HFFc6 (cell line): ENCODE measurements at places on chromosomes 2 and 18. TPM values are rescaled to one million over a fixed set of nuclear protein-coding genes. Genes with fewer than 3 reads are reported as not detected.

POMC gene
- not detected in 3 replicates for total RNA-seq

RBKS gene
- total RNA-seq = 2.7 to 3.2 TPM (median 3.1 TPM) in 3 replicates

MAP2 gene
- 1.1 and 2.0 TPM in 2 replicates for total RNA-seq

HOXD9 gene
- 1.9 to 2.6 TPM (median 2.5 TPM) in 3 replicates for total RNA-seq

IL1R1 gene
- 13.8 to 21.7 TPM (median 14.9 TPM) in 3 replicates for total RNA-seq

SERPINB13 gene
- total RNA-seq = not detected in 3 replicates

ALPG gene
- not detected in 2 replicates for total RNA-seq

SOCS6 gene
- total RNA-seq = 28.0 to 40.4 TPM (median 33.9 TPM) in 3 replicates

DSC2 gene
- 0.03 TPM in 1 of 3 replicates, not detected in the others for total RNA-seq

GRCh38 chr2:29923110-29923721 lies 1.8 kb upstream of the ALK start:
- DNase-seq = peak; percentile 54

DNA sequence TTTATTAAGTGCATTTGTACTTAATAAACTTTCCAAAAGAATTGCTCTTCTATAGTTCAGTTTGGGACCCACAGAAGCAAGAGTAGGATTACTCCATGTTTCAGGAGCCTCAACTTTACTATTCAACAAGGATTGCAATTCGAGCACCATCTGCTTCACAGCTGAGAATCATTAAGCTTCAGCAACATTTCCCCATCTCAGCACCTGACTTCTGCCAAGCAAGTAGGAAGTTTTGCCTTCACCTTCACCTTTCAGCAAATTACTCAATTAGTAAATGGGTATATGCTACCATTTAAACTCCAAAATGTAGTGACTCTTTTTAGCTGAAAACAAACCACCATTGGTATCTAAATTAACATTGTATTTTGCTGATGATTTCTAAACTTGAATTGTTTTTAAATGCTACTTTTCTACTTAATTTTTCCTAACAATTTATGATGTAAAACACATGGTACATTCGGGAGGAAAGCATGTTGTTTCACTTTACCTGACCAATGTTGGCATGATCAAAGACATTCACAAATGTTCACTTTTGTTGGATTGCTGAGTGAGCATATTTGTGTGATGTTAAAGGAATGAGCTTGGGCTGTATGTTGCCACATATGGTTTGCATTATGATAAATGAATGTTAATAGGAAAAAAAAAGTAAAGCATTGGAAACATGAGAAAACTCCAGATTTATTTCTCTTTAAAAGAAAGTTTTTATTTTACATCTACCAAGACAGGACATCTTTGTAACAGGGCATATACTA lies 159.2 kb downstream of the GULP1 start:
- no peak for DNase-seq

GRCh38 chr18:63762518-63762917 lies 12.7 kb upstream of the SERPINB7 start:
- DNase-seq = peak; percentile 81

- DNase-seq = no peak
These were observed 36.8 kb downstream of the MYT1L start for GRCh38 chr2:2294183-2294690.

DNA sequence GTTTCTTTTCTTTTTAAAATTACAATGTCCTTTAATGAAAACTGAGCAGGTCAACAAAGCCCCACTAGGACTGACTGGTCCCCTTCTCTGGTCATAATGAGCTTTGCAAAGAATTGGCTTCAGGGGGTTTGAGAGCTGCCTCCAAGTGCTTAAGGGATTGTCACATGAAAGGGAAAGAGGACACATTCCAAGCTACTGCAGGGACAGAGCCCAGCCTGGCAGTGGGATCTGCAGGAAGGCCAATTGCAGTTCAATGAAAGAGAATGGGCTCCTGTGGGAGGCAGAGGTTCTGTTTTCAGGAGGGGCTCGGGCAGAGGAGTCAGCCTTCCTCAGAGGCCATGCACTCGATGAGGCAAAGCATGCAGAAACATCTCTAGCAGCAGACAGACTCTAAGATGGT lies 84.1 kb upstream of the ACKR3 start:
- DNase-seq = no peak

GRCh38 chr2:162422894-162423293 lies 79.0 kb downstream of the GCA start:
- DNase-seq = no peak

- no peak for DNase-seq
These were observed 6.7 kb upstream of the IL1A start for GRCh38 chr2:112791019-112791418.

- peak; percentile 5 for DNase-seq
These were observed 615 bp downstream of the GORASP2 start for GRCh38 chr2:170929686-170930050.

DNA sequence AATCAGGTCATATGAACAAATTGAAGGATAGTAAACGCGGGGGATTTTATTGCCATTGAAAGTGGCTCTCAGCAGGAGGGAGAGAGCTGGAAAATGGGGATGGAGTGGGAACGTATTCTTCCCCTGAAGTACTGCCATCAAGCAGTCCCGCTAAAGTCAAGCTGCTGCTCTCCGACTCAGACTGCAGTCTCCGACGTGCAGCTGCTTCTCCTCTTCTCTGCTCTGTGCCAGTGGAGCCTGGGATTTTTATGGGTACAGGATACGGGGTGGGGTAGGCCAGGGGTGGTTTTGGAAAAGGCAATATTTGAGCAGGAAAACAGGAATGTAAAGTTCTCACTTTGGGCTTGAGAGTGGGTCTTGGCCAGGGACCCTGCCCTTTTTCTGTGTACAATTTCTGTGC lies 33.0 kb downstream of the KCTD18 start:
- DNase-seq = no peak

DNA sequence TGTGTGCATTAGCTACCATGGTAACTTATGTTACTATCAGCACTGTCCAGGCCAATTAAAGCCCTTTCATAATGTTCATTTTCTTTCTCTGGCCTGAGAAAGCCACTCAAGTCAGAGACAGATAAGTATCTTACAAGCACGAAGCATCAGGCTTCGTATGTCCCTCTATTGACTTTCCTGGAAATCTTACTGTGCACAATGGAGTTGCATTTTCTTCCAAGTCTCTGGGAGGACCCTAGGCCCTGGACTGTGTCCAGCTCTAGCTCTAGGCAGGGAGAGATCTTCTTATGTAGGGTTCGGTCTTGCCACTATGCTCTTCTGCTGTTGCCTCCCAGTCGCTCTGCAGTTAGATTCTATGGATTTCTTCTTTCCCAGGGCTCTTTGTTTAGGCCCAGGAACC lies 40.0 kb upstream of the ITGA6 start:
- DNase-seq = no peak

DNA sequence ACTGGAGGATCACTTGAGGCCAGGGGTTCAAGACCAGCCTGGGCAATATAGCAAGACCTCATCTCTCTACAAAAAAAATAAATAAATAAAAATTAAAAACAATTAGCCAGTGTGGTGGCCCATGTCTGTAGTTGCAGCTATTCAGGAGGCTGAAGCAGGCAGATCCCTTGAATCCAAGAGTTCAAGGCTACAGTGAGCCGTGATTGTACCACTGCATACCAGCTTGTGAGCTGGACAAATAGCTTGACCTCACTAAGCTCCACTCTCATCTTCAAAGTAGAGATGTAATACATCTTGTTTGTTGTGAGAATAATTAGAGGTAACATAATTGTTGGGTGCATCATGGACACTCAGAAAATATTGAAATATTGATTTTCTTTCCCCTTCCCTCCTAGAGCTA lies 31.1 kb upstream of the MAPRE2 start:
- no peak for DNase-seq

- DNase-seq = no peak
These were observed 20.7 kb downstream of the RAMP1 start for GRCh38 chr2:237879991-237880560.

- DNase-seq = no peak
These were observed 25.4 kb upstream of the SLC66A3 start for GRCh38 chr2:11129598-11130449.

DNA sequence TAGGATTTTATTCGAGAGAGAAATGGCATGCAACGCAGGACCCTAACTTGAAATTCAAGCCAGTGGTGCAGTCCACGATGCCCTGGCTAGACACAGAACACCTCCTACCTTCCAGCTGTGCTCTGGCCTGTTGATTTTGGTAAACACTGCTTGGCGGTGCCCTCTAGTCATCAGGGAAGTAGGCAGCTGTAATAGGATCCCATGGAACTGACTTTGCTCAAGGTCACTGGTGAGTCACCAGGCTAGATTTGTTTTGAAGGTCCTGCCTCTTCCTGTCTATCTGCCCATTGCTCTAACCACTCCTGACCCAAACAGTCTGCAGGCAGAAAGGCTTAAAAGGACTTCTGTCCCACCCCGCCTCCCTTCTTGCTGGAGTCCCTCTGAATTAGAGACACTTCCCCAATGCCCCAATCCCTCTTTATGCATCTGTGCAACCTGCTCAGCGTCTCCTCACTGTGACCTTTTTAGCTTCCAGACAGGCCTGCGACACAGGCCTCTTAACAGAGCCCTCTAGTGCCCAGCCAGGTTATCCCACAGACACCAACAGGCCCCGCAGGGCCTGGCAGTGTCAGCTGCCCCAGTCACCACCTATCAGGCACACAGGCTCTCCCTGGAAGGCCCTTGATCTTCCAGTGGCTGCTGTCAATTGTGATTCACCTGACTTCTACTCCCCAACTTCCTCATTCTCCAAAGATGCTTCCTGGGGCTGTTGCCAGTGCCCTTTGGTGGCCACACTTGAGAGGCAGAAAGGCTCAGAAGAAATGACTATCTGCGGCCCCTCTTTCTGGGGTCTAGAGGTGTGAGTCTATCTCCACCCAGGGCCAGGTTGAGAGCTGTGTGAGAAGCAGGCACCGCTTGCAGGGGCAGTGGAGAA lies 5.2 kb downstream of the TMEM127 start:
- DNase-seq = peak; percentile 85

DNA sequence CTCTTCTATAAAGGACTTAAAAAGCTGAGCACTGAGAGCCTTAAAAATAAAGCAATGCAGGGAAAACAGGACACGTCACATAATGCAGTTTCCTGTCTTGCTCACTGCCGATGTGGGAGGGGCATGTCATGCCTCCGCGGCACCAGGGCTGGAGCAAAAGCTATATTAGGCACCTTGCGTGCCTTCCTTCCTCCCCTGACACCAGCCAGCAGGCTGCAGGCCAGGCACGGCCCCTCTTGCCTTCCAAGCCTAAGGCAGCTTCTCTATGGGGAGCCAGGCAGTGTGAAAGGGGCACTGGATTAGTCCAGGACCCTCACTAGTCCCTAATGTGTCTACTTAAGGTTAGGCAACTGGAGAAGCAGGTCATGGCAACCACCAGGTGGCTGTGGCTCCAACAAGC lies 26.3 kb downstream of the MRPL35 start:
- DNase-seq = no peak

- no peak for DNase-seq
These were observed 1391.1 kb downstream of the SUCLG1 start for GRCh38 chr2:83067947-83068346.

DNA sequence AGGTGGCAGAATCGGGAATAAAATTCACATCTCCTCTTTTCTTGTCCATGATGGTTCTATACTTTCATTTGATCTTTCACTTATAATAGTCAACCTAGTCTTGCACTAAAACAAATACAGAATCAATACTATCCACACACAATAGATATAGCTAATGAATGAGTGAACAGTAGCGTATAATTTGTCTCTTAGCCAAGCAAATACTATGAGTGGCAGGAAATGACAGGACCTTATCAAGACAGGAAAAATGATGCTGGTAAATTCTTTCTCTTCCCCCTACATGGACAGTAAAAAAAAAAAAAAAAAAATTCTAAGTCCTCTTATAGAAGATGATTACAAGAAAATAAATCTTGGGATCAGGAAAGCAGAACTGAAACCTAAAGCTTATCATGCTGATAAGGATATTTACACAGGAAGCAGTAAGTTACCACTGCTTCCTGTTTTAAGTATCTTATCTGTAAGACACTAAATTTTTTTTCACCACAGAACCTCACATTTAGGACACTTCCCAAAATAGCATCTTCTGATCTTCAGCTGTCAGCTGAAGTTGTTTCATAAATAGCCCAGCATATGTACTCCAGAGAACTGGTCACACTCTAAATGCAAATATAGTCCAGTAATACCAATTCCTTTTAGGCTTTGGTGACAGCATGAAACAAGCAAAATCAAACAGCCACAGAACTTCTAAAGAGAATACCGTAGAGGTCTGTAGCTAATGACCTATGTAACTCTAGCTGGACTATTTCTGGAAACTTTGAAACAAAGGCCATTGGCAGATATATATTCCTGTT lies 27.0 kb downstream of the IRS1 start:
- no peak for DNase-seq

DNA sequence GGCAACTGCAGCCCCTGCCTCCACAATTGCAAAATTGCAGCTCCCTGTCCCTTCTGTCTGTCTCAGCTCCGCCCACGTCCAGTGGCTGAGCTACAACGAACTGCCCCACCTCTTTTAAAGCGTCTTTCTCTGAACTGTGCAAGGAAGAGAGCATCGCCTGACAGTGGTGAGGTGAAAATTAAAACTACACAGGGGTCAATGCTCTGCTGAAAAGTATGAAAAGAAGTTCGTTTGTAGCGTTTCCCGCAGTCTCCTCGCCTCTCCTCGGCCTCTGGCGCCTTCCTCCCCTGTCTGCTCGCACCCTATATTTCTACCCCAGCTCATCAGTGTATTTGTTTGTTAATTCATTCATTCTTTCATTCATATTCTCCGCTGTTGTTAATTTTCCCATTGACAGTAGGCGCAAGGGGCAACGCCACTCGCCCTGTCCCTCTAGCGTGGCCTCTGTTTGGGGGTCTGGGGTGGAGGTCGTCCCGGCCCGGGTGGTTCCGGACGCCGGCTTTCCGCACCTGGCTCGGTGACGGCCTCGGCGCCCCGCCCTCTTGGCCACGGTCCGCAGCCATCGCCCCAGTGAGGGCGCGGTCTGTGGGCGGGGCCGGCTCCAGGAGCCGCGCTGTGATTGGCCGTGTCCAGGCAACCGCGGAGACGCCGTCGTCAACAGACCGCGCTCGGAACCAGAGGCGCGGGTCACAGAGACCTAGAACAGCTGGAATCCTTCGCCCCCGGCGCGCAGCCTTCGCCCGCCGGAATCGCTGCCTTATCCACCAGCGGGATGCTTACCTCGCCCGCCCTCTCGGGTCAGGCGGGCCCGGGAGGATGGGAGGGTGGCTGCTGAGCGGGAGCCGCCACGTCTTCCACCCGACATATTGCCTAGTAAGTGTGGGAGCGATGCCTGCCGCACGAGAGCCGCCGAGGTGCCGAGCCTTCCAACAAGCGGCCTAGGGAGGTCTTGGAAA lies at the start of gene VWA3B:
Gene VWA3B (plus strand): TSS at position 677 of the 956 bp plus-strand sequence. CDS start 5,926 bp downstream, outside the sequence.
- DNase-seq = no peak

DNA sequence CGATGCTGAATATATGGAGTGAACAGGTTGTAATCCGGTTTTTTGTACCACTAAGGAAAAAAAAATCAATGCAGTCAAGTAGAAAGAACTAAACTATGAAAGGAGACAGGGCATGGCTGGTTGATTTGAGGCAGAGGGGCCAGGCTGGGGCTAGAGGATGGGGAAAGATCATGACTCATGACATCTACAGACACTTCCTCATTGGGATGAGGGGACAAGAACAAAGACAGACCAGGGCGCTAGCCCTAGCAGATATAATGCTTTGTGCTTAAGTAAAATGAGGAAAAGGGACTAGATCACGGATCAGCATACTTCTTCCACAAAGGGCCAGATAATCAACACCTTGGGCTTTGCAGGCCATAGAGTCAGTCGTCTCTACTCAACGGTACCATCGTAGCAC lies 55.8 kb downstream of the ST6GAL2 start:
- DNase-seq = no peak

GRCh38 chr18:49757513-49758262 lies 55.6 kb downstream of the ACAA2 start:
- no peak for DNase-seq

GRCh38 chr2:23926290-23926749 lies 603 bp downstream of the ATAD2B start:
- no peak for DNase-seq

GRCh38 chr2:226690461-226691024 lies 109.1 kb downstream of the IRS1 start:
- no peak for DNase-seq

GRCh38 chr2:224958462-224958857 lies 83.8 kb downstream of the DOCK10 start:
- peak; percentile 6 for DNase-seq
